Stomach (tissue), 19 donors: ENCODE measurements at places on chromosomes 16 and 17. TPM values are rescaled to one million over a fixed set of nuclear protein-coding genes. Genes with fewer than 3 reads are reported as not detected.

- peak; percentile 46 for DNase-seq
Measured at GRCh38 chr16:4018391-4018790, 97.9 kb downstream of the ADCY9 start.

GRCh38 chr17:50278526-50279180, 4.4 kb downstream of the TMEM92 start:
- no peak for DNase-seq

DNA sequence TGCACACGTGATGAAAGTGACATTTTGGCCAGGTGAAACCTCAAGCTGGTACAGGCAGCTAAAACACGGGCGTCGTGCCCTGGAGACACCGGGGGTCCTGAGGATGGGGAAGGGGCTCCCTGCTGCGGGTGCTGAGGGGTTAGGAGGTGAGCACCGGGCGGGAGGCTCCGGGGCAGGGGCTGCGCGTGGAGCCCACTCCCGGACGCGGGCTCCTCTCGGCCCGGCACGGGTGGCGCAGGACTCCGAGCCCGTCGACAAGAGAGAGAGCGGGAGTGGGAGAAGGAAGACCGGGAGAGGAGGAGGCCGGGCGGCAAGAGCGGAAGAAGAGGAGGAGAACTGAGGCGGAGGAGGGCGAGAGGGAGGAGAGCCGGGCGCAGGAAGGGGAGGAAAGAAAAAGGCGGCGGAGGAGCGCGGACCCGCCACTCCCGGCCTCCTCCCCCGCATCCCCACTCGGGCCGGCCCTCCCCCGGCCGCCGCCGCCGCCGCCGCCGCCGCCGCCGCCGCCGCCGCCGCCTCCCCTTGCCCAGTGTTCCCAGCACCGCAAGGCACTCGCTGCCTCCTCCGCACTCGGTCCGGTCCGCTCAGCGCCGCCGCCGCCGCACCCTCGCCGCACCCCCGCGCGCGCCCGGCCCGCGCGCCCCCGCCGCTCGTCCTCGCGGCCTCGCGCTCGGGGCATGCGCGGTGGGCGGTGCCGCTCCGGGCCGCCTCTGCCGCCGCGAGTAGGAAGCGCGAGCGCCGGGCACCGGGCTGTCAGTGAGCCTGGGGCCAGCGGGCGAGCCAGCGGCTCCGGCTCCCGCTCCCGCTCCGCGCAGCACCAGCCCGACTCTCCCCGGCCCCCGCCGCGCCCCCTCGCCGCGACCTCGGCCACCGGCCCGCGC, at the start of gene PRKCA:
PRKCA (plus strand) TSS at position 750 of the 878 bp plus-strand sequence.
- peak; percentile 91 for DNase-seq

DNA sequence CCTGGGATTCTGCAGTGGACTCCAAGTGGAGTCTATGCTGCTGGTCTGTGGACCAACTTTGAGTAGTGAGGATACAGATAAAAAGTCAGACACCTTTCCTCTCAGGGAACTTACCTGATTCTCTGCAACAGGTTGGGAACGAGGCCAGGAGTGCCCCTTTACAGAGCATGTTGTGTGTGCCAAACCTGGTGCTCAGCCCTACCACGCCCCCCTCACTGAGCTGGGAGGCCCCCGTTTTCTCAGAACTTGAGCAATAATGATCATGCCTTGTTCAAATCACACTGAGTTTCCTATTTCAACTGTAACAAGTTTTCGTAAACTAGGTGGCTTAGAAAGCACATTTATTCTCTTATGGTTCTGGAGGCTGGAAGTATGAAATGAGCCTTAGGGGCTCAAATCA, 182.0 kb downstream of the COPRS start:
- DNase-seq: no peak

P4HB gene
- polyA plus RNA-seq: 426 TPM

CMTM2 gene
- polyA plus RNA-seq: not detected

PLA2G10 gene
- polyA plus RNA-seq: 5.7 TPM

NTN3 gene
- not detected for polyA plus RNA-seq
